Activated naive CD4-positive, alpha-beta T cell treated with anti-CD3 and anti-CD28 coated beads, Interleukin-2, amount 10 ng/mL, durations not matched to agents 7 days and 5 days (primary cell): ENCODE measurements at places on chromosomes 2 and 18.

DNA sequence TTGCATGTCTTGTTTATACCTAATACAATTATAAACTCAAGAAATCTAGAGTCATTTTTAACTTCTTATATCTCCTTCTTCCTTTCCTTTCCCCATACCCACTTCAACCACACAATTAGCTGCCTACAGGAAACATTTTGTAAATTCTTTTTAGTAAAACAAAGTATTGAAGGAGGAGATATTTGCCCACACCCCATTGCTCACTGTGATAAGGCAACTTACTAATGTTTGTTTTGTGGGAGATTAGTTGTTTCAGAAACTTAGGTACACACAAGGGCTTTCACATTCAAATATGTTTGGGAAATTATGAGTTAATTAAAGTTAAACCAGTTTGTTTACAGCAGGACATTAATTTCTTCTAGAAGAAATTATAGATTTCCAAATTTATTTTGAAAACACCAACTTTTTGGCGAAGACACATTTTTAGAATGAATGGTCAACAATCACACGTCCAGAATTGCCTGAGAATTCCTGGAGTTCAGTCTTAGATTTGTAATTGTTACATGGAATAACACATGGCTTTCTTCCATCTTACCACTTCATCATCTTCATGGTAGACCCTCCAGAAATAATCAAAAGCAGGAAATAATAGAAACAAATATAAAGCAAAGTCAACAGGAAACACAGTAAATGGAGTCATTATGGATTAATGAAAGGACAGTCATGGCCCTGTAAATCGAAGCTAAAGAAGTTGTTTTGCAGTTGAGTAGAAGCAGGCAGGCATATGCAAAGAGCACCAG is 62.5 kb upstream of the RAB27B start:
- no peak for DNase-seq

- DNase-seq = no peak
Observed at GRCh38 chr18:74019864-74020263, 127.8 kb downstream of the FBXO15 start.

DNA sequence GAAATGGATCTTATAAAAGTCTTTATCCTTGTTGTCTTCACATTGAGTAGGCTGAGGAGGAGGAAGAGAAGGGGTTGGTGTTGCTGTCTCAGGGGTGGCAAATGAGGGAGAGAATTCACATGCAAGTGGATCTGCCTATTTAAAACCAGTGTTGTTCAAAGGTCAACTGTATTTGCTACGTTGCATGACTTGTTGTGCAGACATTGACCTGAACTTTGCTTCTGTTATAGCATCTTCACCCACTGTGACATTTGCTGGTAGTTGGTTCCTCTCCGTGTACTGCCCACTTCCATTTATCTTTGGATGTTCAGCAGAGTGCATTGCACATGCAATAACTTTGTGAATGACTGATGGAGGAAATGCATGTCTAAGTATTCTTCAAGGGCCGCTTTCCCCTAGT is 228.6 kb upstream of the DPP10 start:
- no peak for DNase-seq

DNA sequence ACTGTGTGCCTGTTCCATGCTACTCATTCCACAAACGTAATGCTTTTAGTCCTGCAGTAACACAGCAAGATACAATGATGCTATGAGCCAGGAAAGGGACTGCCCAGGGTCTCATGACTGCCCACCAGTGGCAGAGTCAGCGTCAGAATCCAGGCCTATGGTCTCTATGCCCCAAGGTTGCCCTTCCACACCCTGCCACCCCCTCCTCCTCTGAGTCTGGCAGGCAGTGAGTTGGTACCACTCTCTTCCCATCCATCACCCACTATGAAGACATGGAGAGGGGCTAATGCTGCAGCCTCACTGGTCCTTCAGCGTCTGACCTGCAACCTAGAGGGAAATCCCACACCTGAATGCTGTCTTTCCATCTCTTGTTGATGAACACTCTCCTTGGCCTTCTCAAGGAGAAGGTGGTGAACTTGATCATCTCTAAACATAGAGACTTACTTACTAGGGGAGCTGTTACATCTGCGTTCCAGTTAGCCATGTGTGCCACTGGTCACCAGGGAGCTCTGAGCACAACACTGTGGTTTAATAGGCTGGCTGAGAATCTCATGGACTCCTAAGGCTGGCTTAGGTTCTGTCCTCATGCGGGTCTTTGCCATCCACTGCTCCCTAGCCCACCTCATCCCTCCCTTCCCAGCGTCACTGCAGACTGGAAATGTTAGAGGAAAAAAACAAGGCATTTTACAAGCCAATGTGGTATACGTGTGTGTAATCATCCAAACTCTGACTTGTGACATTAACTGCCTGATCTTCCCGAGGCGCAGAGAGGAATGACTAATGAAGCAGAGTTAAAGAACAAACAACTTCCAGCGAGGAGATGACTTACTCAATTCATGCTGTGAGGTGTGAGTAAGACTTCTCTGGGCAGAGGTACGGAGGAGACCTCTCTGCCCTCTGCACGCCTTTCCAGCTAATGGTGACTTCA is 28.8 kb downstream of the STEAP3 start:
- DNase-seq = no peak

- DNase-seq = no peak
Observed at GRCh38 chr18:49023271-49023937, 72.6 kb upstream of the SMAD7 start.

GRCh38 chr2:152336854-152337510 is 2.0 kb downstream of the FMNL2 start:
- DNase-seq = no peak
